Bone marrow (tissue), 2 donors: ENCODE measurements at places on chromosomes 12 and 14.

- DNase-seq = no peak
Measured at GRCh38 chr12:81558031-81558430, 201.1 kb downstream of the PPFIA2 start.

- DNase-seq = peak; percentile 57
Measured at GRCh38 chr14:74608959-74609611, 3.0 kb downstream of the LTBP2 start.

- no peak for DNase-seq
Measured at GRCh38 chr14:99463974-99464373, 16.7 kb downstream of the SETD3 start.

- DNase-seq = no peak
Measured at GRCh38 chr12:116759783-116760621, 21.9 kb downstream of the RNFT2 start.

DNA sequence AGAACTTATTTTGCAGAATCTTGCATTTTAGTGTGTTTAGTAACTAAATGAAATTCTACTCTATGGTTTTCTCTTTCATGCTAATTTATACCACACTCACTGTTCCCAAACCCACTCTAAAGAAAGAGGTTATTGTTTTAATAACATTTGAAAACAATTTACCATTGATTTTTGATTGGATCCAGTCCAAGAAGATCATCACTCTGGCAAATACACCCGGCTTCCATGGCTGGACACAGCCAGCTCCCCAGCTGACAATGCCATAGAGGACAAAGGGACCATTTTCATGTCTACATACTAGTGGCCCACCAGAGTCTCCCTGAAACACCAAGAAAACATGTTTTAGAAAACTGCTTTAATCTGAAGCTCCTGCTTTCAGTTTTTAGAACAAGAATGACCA lies 42.4 kb downstream of the OVCH1 start:
- DNase-seq = no peak

DNA sequence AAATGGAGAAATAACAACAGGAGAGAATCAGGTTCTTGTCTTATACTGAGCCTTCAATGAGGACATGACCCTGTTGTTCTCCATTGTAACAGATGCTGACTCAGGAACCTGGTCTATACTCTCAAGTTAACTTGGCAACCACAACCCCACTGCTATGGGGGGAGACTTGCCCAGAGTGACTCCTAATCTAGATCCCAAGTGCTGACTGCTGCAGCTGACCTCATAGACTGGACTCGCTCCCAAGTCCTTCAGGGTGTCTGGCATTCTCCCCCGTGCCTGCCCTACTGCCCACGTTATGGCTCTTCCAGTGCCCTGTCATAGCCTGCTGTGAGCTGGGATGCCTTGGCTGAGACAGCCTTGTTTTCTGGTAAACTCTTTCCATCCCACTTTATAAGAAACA lies 37.1 kb downstream of the NID2 start:
- no peak for DNase-seq

- no peak for DNase-seq
Measured at GRCh38 chr12:10015450-10015849, 5.0 kb downstream of the CLEC12B start.

- DNase-seq = no peak
Measured at GRCh38 chr12:29609431-29610215, 112.1 kb upstream of the OVCH1 start.

DNA sequence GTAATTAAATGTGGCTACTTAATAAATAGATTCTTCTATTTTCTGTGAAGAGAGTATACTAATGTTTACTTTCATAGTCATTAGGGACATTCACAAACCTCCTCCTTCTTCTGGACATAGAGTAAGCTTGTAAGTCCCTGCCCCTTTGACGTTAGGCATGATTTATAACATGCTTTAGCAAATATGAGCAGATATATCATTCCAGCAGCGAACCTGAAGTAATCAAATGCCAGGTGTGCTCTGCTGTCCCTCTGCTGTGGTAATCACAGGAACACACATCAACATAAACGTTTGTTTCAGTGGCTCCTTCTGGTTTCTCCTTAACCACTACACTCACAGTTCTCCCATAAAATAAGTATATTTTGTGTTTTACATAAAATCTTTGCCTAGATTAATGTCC lies 961.8 kb downstream of the FLRT2 start:
- no peak for DNase-seq

GRCh38 chr12:24979976-24980730 lies 31.3 kb upstream of the BCAT1 start:
- no peak for DNase-seq
